Heart right ventricle (tissue), 16 donors: ENCODE measurements at places on chromosomes 16 and 17. TPM values are rescaled to one million over a fixed set of nuclear protein-coding genes. Genes with fewer than 3 reads are reported as not detected.

NPIPB4 gene
- 33.9 TPM for total RNA-seq

GLG1 gene
- total RNA-seq, result 118 TPM

SPN gene
- total RNA-seq, result 1.9 TPM

DYNLRB2 gene
- not detected for total RNA-seq

TERB1 gene
- total RNA-seq, result not detected

KRT14 gene
- total RNA-seq, result not detected

C16orf89 gene
- total RNA-seq, result 44.9 TPM

EME1 gene
- 0.37 TPM for total RNA-seq

PMFBP1 gene
- not detected for total RNA-seq

MYH1 gene
- total RNA-seq, result 0.05 TPM

NOS2 gene
- 0.39 TPM for total RNA-seq

ARHGAP27 gene
- total RNA-seq, result 28.1 TPM

EME2 gene
- total RNA-seq, result 9.4 TPM

TBX6 gene
- total RNA-seq, result 0.98 TPM

ZDHHC1 gene
- total RNA-seq, result 6.3 TPM

ADAP2 gene
- total RNA-seq, result 2.7 TPM

IRX3 gene
- total RNA-seq, result 82.5 TPM

DNAH2 gene
- not detected for total RNA-seq

SIRT7 gene
- 6.4 TPM for total RNA-seq

GSDMA gene
- total RNA-seq, result not detected

PIRT gene
- not detected for total RNA-seq

CPHXL2 gene
- total RNA-seq, result not detected

SEPTIN1 gene
- total RNA-seq, result 2.3 TPM

PHOSPHO1 gene
- 0.46 TPM for total RNA-seq

RAB37 gene
- total RNA-seq, result 1.7 TPM

HSD3B7 gene
- 8.9 TPM for total RNA-seq

MYO18A gene
- total RNA-seq, result 358 TPM

C17orf78 gene
- total RNA-seq, result not detected

DRC7 gene
- not detected for total RNA-seq

RAC3 gene
- 1.4 TPM for total RNA-seq

CDR2 gene
- total RNA-seq, result 7.7 TPM

MYH3 gene
- total RNA-seq, result 0.94 TPM

ABI3 gene
- 6.1 TPM for total RNA-seq

OTOP2 gene
- total RNA-seq, result not detected

PRSS22 gene
- not detected for total RNA-seq

CCDC154 gene
- 2.7 TPM for total RNA-seq

RNF151 gene
- not detected for total RNA-seq

ANKS4B gene
- not detected for total RNA-seq

CRK gene
- total RNA-seq, result 46.4 TPM

SLC12A3 gene
- not detected for total RNA-seq

KRT33A gene
- total RNA-seq, result not detected

KRT31 gene
- total RNA-seq, result not detected

KRTAP4-2 gene
- total RNA-seq, result not detected

EFNB3 gene
- total RNA-seq, result 0.42 TPM

CSH2 gene
- not detected for total RNA-seq

CNTNAP4 gene
- not detected for total RNA-seq

FOXL1 gene
- 1.2 TPM for total RNA-seq

ZNF19 gene
- 2.7 TPM for total RNA-seq

RAP1GAP2 gene
- total RNA-seq, result 42.3 TPM

BCL6B gene
- 28.1 TPM for total RNA-seq

AOC2 gene
- 0.50 TPM for total RNA-seq

KRTAP3-2 gene
- not detected for total RNA-seq

ATAD5 gene
- total RNA-seq, result 0.72 TPM

KAT7 gene
- 48.9 TPM for total RNA-seq
